ENCODE measurements at places on chromosomes 12 and 14.

DNA sequence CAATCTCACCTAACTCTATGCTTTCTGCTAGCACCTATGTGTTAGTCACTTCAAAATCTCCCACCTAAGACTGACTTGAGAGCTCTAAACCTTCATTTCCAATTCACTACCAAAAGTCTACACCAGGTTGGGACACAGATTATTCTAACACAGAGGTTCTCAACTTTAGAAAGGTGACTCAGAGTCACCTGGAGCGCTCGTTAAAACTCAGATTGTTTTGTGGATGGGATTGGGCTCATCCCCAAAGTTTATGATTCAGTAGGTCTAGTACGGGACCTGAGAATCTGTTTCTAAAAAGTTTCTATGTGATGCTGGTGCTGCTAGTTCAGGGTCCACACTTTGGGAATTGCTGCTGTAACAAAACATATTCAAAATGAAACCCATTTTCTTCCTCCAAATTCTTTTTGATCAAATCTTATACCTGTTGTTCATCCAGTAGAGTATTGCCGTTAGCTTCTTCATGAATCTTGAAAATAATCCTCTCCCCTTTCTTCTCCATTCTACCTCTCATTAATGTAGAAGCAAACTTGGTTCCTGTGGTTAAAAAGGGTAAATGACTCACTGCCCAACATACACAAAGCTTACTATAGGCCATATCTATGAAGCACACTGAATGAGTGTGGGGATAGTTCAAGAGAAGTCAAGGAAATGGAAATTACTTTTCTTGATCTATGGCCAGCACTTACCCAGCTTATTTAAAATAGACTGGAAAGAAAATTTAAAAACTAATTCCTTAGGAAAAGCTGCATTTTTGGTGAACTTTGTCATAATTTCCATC, 206.7 kb downstream of the KIF21A start:
- DNase-seq: no peak

DNA sequence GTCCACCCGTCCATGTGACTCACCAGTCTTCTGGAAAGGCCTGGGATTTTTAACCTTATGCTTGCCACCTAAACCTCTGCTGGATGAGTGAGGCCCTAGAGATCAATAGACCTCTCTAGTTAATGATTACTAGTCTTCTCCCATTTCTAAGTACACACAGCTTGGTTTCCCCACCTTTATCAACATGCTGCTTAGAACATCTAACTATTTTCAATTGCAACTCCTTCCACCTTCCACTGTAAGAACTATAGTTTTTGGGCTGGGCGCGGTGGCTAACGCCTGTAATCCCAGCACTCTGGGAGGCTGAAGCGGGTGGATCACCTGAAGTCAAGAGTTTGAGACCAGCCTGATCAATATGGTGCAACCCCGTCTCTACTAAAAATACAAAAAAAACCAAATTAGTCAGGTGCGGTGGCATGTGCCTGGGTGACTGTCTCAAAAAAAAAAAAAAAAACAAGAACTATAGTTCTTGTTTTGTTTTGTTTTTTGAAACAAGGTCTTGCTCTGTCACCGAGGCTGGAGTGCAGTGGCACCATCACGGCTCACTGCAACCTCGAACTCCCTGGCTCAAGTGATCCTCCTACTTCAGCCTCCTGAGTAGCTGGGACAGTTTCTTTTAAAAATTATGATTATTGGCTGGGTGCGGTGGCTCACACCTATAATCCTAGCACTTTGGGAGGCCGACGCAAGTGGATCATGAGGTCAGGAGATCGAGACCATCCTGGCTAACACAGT, 18.7 kb upstream of the MDM2 start:
- no peak for DNase-seq

- DNase-seq: no peak
Measured at GRCh38 chr12:99917711-99918402, 66.9 kb downstream of the ANKS1B start.

DNA sequence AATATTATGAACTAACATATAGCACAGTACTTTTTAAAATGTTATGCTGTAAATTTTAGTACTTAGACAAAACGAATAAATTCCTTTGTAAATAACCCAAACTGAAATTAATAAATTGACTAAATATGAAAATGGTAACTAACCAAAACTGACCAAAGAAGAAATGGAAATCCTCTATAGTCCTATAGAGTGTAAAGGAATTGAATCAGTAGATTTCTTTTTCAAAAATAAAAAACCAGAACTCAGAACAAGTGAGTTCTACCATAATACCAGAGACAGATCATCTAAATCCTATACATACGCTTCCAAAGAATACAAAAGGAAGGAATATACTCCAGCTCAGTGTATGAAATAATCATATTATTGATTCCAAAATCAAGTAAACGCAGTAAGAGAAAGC, 39.8 kb downstream of the TMPRSS12 start:
- DNase-seq: no peak

DNA sequence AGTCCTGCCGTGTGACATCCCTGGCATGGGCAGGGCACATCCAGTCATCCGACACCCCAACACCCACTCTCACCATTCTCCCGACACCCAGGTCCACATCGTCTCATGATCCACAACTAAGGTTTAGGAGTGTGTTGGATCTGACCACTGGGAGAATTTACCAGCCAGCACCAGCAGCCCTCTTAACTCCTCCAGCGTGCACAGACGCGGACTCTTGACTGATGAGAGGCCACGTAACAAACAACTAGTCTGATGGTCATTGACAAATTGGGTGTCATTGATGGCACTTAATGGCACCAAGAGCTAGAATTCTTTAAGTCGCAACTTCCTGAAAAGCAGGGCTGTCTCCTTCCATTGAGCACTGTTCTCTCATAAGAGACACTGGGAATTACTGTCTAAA, 203.0 kb upstream of the SFSWAP start:
- DNase-seq: no peak

- DNase-seq: no peak
Measured at GRCh38 chr12:125436686-125437085, 371.5 kb downstream of the AACS start.

DNA sequence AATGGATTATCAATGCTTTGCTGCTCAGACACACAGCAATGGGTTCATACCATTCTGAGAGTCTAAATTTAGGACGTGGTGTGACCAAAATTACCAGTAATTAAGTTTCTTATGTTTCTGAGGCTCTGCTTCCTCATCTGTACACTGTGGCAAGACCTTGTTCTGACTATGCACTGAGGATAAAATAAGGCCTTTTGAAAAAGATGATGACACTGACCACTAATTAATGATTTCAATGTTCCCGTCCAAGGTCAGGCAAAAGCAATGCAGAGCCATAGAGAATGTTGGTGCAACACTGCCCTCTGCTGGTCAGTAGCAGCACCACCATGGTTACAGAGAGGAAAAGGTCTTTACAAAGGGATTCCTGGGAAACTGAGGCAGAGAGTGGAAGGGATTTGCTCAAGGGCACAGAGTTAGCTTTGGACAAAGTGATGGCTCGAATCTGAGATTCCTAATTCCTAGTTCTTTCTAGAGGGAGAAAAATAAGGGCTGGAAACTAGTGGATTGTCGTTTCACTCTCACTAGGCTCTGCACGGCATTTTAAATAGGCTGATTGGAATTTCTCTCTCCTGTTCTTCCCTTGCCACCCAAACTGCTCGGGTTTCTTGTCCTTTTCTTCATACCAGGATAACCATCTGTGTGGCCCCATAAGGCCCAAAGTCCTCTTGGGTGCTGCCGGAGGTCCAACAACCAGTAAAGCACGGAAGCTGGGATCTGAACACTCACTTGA, 22.3 kb upstream of the P2RX7 start:
- peak; percentile 35 for DNase-seq

DNA sequence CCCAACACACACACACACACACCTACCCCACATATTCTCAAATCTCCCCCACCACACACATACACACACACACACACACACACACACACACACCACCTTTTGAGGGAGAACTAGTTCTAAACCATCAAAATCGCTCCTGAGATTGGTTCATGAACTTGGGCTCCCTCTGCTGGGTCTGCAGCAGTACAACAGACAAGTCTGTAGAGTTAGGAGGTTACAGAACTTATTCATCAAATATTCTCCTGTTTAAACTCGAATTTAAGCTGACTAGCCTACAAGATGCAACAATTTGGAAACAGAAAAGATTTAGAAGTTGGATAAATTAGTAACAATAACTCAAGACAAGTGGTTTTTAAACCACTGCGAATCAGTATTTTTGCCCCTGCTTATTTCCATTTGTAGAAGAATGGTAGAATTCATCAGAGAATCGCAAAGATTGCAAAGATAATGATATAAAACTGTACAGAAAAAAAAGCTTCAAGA, 136.4 kb upstream of the USP15 start:
- no peak for DNase-seq

GRCh38 chr14:60161196-60162107, 3.7 kb downstream of the DHRS7 start:
- no peak for DNase-seq

- DNase-seq: no peak
Measured at GRCh38 chr14:85243321-85243720, 286.6 kb upstream of the FLRT2 start.

DNA sequence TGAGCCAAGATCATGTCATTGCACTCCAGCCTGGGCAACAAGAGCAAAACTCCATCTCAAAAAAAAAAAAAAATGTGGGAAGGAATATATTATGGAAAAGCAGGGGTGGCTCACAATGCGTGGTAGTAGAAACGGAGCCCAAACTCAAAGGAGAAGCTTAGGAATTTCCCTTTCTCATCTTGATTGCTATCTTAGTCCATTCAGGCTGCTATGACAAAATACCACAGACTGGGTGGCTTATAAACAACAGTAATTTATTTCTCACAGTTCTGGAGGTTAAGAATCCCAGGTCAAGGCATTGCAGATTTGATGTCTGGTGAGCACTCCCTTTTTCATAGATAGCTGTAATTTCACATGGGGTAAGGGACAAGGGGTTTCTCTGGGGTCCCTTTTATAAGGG, 153.8 kb upstream of the KRR1 start:
- DNase-seq: no peak

- no peak for DNase-seq
Measured at GRCh38 chr14:85041618-85042017, 488.3 kb upstream of the FLRT2 start.

DNA sequence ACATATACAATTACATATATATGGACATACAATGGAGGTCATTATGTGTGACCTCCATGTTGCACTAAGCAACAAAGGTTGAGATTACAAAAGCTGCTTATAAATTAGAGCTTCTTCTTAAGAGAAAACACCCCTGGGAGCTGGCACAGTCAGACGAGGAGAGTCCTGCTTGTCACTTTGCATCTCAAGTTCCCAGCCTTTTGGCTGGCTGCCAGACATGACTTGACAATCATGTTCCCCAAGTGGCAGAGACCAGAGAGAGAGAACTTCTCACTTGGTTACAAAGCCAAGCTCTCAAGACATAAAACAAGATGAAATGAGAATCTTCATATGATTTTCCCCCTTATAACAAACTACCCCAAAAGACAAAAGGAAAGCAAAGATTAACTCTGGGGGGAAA, 8.5 kb upstream of the SYNJ2BP start:
- DNase-seq: no peak

DNA sequence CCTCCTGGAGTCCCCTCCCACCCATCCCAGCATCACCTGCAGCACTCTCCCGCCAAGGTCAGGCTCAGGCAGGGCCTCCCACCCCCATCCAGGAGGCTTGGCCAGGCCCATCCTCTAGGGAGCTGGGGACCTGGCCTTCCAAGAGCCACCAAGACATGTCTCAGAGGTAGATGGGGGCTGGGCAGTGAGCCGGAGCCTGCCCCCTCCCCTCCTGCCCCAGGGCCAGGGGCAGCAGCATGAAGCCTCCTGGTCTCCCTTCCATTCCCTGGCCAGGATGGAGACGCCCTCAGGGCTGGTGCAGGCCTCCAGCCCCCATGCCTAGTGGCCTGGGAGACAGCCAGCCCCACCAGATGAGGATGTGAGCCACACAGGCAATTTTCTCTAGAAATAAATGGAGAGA, 69.3 kb upstream of the C14orf180 start:
- DNase-seq: no peak

DNA sequence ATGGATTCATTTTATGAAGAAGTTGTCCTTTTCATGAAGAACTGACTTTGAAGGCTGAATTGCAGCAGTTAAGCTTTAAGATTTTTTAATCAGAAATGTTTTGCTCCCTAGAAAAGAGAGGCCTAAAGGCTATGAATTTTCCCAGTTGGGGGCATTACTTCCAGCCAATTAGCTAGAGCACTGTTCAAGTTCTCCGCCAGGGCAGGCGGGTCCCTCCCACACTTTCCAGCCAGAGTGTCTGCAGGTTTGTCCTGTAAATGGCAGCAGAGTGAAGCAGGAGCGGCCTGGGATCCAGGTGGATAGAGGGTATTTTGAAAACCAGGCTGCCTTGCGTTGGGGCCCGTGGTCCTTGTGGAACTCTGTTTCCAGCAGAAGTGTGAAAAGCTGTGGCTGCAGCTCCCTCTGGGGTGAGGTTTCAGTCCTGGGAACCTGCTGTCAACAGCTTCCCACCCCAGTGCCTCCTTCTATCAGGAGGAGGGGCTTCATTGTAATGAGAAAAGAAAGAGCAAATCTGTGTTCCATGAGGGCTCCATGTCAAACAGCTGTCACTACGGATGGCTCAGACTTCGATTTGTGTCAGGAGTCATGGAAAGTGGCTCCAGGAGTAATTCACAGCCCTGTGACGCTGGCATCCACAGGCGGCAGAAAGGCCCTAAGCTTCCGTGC, 210.7 kb upstream of the TMEM132C start:
- no peak for DNase-seq

GRCh38 chr14:36647824-36648753, 13.6 kb upstream of the PAX9 start:
- no peak for DNase-seq

GRCh38 chr12:53508534-53509170, 1.4 kb upstream of the NPFF start:
- DNase-seq: peak; percentile 78

- no peak for DNase-seq
Measured at GRCh38 chr14:54200726-54201125, 196.1 kb upstream of the CDKN3 start.

DNA sequence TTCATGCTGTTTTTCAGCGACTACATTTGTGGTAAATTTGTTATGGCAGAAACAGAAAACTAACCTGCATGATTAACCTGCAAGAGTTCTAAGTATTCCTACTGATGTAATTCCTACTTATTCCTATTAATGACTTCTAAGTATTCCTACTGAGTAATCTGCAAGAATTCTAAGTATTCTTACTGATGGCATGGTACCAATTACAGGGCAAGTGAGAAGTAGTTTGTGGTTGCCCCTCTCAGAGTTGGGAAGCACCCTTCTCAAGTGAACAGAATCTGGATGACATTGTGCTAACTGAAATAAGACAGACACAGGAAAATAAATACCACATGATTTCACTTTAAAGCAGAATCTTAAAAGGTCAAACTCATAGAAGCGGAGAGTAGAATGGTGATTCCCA, 100.9 kb upstream of the CPNE8 start:
- no peak for DNase-seq

Data from stimulated activated CD8-positive, alpha-beta memory T cell treated with anti-CD3 and anti-CD28 coated beads, Interleukin-7, amount 100 ng/mL, for 24 hours (primary cell).